Tibial nerve (tissue), 4 donors: ENCODE measurements at places on chromosomes 5 and 9. TPM values are rescaled to one million over a fixed set of nuclear protein-coding genes. Genes with fewer than 3 reads are reported as not detected.

Gene IFNB1
- not detected for total RNA-seq

Gene PTPRD
- total RNA-seq: 5.0 TPM

Gene SIT1
- total RNA-seq: not detected

Gene STKLD1
- total RNA-seq: 0.78 TPM

Gene C6
- 9.6 TPM for total RNA-seq

Gene GPR151
- not detected for total RNA-seq

Gene MAP1B
- 470 TPM for total RNA-seq

Gene LRRC19
- not detected for total RNA-seq

DNA sequence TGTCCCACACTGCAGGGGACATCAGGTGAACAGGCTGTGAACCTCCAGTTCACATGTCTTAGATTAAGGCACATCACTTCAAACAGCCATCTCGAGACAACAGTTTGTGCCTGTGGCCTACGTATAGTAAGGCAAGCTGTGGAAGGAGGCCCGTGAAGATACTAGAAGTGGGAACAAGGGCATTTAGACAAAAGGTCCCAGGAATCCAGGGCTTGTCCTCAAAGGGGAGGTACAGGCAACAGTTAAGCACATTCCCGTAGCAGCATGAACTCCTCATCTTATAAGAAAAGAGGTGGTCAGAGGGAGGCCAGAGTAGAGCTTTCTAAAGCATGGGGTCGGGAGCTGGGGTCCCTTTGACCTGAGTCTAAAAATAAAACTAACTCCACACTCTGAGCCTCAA is 122.5 kb upstream of the TRPM3 start:
- no peak for DNase-seq

DNA sequence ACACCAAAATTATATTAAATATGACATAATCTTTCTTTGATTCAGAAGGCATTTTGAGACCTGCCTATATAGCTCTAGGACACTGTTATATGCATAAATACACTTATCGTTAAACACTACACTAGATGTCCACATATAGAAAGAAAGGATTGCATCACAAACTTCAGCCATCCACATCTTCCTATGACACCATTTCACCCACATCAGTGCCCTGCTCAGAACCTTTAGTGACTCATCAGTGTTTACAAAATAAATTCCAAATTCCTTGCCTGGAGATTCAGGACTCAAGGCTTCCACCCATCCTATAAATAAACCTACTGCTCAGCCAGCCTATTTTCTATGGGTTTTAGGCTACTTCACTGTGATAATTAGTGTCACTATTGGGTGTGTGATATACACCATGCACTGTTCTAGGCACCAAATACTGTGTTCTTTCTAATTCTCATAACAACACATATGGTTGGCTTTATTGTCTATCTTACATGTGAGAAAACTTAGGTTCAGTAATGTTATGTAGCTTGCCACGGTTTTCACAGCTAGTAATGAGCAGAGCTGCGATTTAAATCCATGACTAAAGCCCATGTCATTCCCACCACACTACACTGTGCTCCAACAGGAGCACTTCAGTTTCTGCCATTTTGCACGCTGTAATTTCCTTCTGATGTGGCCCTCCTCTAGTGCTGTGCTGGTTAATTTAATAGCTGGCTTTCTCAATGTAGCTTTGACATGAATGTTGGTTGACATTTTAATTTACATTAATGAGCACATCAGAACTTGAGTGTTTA is 103.3 kb downstream of the SREK1 start:
- no peak for DNase-seq

DNA sequence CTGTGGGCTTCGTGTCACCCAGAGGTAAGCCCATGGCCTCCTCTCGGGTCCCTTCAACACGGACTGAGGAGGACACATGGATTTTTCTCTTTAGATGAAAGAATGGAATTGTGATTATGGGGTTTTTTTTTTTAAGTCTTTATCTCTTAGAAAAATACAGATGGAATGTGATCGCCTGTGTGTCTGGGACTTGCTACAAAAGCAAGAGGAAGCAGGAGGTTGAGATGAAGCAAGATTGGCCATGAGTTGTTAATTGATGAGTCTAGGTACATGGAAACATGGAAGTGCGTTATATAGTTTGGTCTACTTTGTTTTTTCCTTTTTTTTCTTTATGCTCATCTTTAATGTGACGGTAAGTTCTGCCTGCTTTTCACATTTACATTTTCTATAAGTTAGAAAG is 14.6 kb downstream of the USP20 start:
- no peak for DNase-seq

- no peak for DNase-seq
Observed at GRCh38 chr5:96300976-96301375, 132.1 kb downstream of the PCSK1 start.

GRCh38 chr5:159749146-159749545 is 167.1 kb upstream of the ADRA1B start:
- no peak for DNase-seq

DNA sequence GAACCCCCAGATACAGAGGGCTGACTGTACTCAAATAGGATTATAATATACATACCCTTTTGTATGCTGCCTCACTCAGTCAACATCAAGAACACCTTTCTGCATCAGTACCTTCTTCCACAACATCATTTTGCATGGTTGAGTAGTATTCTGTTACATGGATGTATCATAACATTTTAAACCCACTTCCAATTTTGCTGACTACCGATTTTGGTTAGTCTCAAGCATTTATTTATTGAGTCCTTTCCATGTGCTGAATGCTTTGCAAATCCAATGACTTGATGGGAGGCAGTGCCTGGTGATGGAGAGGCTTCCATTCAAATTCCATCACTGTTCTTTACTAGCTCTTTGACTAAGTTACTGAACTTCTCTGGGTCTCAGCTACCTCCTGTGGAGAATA is 182.0 kb upstream of the KLF4 start:
- DNase-seq: no peak

GRCh38 chr5:128258372-128258771 is 174.8 kb downstream of the SLC12A2 start:
- DNase-seq: no peak

- no peak for DNase-seq
Observed at GRCh38 chr9:125525921-125526631, 180.9 kb downstream of the MAPKAP1 start.

GRCh38 chr5:94672746-94673145 is 54.3 kb downstream of the SLF1 start:
- no peak for DNase-seq
